ENCODE measurements at places on chromosomes 12 and 14. TPM values are rescaled to one million over a fixed set of nuclear protein-coding genes. Genes with fewer than 3 reads are reported as not detected.

- H3K4me1 ChIP-seq = no peaks in the 10 kb centered on the region
- H3K36me3 ChIP-seq = no peaks in the 10 kb centered on the region
- peaks cover 19% of the 10 kb centered on the region for H3K27me3 ChIP-seq
- DNase-seq = no peak
- H3K27ac ChIP-seq = no peak overlapping the region
Measured at GRCh38 chr12:115758183-115758582, 519.3 kb downstream of the MED13L start.

- no peaks in the 10 kb centered on the region for H3K36me3 ChIP-seq
- no peak for DNase-seq
- no peaks in the 10 kb centered on the region for H3K27me3 ChIP-seq
- H3K27ac ChIP-seq = no peak overlapping the region
- no peak overlapping the region for H3K4me3 ChIP-seq
Measured at GRCh38 chr12:50351120-50352043, 45.0 kb downstream of the FAM186A start.

DNA sequence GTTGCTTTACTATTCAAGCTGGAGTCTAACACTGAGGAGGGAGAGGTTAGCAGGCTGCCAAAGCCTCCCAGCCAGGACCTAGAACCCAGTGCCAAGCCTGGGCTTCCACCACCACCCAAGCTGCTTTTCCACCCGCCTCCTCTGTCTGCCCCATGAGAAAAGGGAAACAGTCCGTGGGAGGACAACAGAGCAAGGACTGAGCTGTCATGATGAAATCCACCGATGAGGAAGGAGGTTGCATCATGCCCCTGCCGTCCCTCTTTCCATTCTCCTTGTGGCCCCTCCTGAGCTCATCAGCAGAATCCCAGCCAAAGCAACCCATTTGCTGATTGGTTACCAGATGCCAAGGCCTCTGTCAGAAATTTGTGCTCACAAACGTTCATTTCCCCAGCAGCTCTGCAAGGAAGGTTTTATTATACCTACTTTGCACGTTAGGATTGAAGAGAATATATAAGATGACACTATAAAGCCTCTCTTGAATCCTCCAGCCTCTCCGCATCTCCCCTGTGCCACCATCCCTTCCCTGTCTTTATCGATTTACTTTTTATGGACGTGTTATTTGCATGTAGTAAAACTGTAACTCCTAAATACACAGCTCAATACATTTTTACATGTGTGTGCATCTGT lies 6.3 kb upstream of the SERPINA1 start:
- H3K27me3 ChIP-seq = no peaks in the 10 kb centered on the region
- no peaks in the 10 kb centered on the region for H3K36me3 ChIP-seq
- H3K4me1 ChIP-seq = peaks cover 11% of the 10 kb centered on the region
- H3K27ac ChIP-seq = no peak overlapping the region

- H3K4me1 ChIP-seq = peaks cover 10% of the 10 kb centered on the region
- H3K36me3 ChIP-seq = no peaks in the 10 kb centered on the region
- H3K27ac ChIP-seq = no peak overlapping the region
- H3K27me3 ChIP-seq = no peaks in the 10 kb centered on the region
- no peak overlapping the region for H3K4me3 ChIP-seq
Measured at GRCh38 chr14:36997843-36998242, 174.6 kb downstream of the SLC25A21 start.

GRCh38 chr12:108361606-108362005 lies 22.5 kb upstream of the CMKLR1 start:
- no peaks in the 10 kb centered on the region for H3K4me1 ChIP-seq
- peaks cover 22% of the 10 kb centered on the region for H3K27me3 ChIP-seq
- H3K27ac ChIP-seq = no peak overlapping the region
- H3K4me3 ChIP-seq = no peak overlapping the region
- no peak for DNase-seq

DNA sequence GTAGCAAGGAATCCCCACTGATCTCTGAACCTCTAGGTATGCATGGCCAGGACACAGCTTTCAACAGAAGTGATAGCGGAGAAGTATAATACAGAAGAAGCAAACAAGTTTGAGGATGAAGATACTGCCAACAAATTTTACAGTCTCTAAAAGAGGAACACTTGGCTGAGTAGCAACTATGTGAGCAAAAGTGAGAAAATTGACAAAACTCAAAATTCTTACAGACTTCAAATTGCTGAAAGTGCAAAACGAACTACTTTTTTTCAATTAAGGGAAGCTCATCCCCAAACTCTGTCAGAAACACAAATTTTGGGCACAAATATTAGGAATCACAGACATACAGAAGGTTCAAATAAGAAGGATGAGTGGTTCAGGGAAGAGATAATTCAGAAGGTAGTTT lies 1324.6 kb downstream of the LRFN5 start:
- no peak overlapping the region for H3K4me3 ChIP-seq
- DNase-seq = no peak
- no peaks in the 10 kb centered on the region for H3K4me1 ChIP-seq
- H3K36me3 ChIP-seq = no peaks in the 10 kb centered on the region
- no peak overlapping the region for H3K27ac ChIP-seq

- H3K27ac ChIP-seq = no peak overlapping the region
- DNase-seq = no peak
- H3K36me3 ChIP-seq = no peaks in the 10 kb centered on the region
Measured at GRCh38 chr14:97101561-97101960, 304.4 kb downstream of the VRK1 start.

- H3K4me3 ChIP-seq = no peak overlapping the region
- no peak overlapping the region for H3K27ac ChIP-seq
- peaks cover 4% of the 10 kb centered on the region for H3K4me1 ChIP-seq
- no peaks in the 10 kb centered on the region for H3K36me3 ChIP-seq
- DNase-seq = no peak
Measured at GRCh38 chr14:95445676-95446075, 70.8 kb downstream of the SYNE3 start.

ASCL1 gene
- not detected for total RNA-seq

GUCY2C gene
- 0.09 TPM for total RNA-seq

CMA1 gene
- not detected for total RNA-seq

KRT77 gene
- total RNA-seq = not detected

ORMDL2 gene
- 54.8 TPM for total RNA-seq
